Transverse colon (tissue), 4 donors: ENCODE measurements at places on chromosomes 4 and X.

DNA sequence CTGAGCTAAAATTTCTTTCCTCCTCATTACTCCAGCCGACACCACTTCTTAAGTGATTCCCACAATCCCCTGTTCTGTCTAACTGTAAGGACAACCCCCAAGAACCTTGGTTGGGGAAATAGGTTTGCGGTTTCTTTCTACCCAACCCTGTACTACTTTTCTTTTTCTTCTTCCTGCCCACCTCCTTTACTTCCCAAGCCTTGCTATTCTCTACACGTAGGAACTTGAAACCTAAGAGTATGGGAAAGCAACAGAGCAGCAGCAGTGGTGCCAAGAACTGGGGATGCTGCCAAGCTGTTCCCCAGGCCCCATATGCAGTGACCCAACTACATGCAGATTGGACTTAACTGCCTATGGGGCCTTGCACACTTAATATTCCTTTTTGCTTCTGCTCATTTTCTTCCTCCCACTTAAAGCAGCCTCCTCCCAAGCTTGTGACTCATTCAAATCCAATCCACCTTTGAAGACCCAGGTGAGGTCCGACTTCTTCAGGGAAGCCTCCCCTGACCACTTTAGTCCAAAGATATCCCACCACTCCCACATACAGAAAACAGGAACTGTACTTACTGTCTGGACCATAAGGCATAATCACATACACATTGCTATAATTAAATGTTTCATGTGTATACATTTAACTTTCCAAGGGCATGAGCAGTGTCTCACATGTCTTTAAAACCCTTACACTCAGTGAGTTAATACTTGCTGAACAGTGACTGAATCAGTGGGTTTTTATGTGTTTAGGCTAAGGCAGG, 1.7 kb downstream of the FAM120C start:
- DNase-seq = no peak

DNA sequence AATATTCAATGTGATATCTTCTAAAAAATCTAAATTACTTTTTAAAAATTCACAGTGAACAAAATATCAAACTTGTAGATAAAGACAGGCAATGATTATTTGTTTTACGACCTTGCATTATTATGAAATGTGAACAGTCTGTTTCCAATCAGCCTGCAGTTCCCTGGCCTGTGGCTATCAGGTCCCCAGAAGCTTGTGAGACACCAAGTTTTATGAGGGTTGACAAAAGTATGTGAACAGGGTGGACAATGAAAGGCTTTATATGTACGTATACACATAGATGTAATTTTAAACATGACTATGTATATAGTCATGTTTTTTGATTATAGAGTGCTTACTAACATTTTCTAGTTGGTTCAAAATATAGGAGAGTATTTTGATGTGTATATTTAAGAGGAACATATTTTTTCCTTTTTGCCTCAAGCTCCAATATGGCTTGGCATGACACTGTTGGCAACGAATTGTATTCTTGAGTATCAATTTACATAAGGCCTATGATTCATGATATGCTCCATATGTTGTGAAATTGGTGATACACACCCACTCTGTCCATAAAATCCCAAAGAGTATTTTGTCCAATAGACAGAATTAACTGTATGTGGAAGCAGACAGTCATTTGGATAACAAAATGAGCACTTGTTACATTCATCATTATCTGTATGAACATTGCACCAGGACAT, 55.7 kb downstream of the BTC start:
- DNase-seq = no peak

DNA sequence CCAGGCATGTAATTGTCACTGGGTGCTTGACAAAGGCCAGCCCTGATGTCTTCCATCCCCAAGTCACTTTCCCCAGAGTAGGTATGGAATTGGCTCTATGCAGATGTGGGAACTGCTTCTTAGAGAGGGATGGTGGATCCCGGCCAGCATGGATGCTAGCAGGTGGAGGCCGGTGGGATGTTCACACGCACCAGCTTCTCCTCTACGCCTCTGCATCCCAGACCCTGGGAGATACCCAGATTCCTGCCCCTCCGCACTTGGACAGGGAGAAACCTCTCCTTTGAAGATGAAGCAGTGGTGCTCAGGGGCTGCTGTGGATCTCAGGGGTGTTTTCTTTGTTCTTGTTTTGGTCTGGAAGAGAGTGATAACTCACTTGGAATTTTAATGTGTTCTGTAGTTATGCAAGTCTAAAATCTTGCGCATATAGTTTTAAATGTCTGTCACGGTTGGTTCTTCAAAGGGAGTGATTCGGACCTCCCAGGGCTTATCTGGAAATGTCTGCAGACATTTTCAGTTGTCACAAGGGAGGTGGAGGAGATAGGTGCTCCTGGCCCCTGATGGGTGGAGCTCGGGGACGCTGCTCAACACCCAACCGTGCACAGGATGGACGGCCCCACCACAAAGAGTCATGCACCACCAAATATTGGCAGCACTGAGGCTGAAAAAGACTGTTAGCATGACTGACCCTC, 308.0 kb downstream of the DHRSX start:
- no peak for DNase-seq

DNA sequence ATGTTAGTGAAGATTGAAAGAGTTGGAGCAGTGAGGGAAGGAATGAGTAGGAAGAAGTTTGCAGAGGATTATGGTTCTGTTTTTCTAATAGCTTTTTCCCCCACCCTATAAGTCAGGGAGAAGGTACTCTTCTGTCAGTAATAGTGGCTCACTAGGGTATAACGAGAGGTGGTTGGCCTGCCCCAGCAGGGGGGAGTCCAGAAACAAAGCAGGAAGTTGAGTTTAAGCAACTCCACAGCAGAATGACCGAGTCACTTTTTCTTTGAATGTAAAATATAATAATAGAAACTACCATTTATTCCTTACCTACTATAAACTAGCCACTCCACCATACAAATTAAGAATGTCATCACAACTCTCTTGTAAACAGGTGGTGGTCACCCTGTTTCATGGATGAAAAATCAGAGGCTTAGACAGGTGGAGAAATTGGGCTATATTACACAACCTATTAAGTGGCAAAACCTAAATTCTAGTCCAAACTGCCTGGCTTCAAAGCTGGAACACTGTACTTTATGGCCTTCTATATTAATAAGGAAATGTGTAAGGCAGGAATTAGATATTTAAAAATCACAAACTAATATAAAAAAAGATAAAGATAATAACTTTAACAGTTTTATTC, 21.9 kb downstream of the AP1AR start:
- DNase-seq = no peak

DNA sequence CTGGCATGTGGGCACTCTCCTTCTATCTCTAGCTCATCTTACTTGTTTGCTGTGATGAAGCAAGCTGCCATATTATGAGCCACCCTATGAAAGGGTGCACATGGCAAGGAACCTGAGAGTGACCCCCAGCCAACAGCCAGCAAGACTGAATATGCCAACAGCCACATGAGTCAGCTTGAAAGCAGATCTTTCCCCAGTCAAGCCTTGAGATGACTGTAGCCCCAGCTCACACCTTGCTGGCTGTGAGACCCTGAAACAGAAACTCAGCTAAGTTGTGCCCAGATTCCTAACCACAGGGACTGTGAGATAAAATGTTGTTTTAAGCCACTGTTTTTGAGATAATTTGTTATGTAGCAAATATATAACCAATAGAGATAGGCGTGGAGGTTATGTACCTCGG, 36.2 kb downstream of the KDM5C start:
- no peak for DNase-seq

GRCh38 chr4:139227729-139228404, 50.8 kb upstream of the ELF2 start:
- DNase-seq = no peak

GRCh38 chr4:123606946-123607542, 210.4 kb downstream of the SPRY1 start:
- DNase-seq = no peak

DNA sequence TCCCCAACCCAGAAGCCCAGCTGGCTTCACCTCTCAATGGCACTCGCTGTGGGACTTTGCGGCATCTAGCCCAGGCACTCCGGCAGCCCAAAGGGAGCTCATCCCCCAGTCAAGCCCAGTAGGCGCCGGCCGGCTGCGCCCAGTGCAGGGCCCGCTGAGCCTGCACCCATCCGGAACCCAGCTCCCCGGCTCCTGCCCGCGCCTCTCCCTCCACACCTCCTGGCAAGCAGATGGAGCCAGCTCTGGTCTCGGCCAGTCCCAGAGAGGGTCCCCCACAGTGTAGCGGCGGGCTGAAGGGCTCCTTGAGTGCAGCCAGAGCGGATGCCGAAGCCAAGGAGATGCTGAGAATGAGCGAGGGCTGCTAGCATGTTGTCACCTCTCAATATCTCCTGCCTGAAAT, 116.8 kb upstream of the UGT8 start:
- no peak for DNase-seq

GRCh38 chr4:174928174-174928573, 10.0 kb downstream of the ADAM29 start:
- peak; percentile 13 for DNase-seq

GRCh38 chrX:42714981-42715700, 62.8 kb downstream of the PPP1R2C start:
- DNase-seq = peak; percentile 73

DNA sequence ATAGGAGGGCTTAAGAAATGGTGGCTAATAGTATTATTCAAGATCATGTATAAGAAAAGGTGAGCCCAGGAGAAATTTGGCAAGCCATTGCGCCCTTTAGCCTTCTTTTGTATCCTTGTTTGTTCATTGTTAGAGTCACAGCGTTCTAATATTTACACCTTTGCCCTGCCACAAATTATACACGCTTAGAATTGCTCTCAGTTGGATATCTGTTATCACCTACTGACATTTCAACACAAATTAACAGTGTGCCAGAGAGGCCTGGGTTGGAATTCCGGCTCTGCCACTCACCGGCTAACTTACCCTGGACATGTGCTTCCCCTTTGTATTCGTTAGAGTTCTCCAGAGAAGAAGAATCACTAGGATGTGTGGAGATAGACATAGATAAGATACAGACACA, 148.7 kb upstream of the KIT start:
- DNase-seq = no peak

DNA sequence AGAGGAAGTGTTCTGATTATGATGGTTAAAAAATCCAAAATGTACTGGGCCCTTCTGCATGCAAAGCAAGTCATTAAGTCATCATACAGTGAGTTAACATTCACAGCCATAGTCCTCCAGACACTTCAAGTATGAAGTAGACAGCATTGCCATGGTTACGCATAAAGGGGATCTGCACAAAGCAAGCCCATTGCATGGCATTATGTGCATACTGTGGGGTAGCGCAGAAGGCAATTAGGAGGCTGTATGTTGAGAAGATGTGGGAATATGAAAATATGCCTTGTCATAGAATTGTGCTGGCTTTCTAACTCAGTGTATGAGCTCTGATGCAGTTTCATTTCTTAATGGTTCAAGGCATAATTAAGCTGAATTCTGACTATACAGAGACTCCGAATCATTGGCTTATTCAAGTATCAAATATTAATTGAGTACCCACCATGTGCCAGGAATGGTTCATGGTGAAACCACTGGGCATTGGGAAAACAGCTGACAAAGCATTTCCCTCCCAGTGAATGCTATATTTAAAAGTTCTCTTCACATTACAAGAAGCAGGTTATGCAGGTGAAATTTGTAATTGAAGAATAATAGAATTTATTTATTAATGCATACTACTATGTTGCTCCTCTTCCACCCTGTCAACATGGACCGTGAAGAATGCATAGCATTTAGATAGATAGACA, 588.9 kb downstream of the ZNF674 start:
- no peak for DNase-seq

GRCh38 chr4:35038845-35039244, 1205.5 kb downstream of the ARAP2 start:
- DNase-seq = no peak

DNA sequence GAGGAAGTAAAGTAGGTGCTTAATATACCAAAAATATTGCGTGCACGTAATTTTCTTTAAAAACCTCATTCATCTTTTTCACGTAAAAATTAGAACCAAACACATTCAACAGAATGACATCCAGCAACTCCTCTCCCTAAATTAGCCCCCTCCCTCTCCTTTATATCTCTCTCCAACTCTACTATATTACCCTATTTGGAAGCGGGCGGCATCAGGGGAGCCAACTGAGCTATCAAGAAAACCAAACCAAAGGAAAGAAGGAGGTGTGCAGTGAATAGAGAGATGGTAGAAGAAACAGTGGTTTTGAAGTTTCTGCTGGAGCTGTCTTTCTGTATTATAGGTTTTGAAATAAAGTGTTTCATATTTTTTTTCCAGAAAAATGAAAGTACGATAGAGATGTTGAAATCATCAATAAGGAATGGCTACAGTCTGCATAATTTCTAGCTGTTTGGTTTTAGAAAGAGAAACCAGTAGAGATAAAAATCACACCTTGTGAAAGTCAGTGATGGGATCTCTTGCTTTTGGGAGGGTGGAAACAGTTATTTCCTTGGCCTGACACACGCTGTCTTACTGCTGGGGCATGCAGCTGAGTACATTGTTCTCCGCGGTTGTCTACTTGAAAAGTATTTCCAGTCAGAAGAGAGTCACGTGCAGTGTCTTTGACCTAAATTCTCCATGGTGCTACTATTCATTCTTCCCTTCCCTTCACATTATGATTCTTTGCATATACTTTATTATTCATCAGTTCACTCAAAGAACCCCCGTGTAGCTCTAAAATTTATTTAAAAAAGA, 94.1 kb upstream of the WDR17 start:
- DNase-seq = no peak

GRCh38 chr4:70239131-70239883, 3.1 kb upstream of the CSN3 start:
- DNase-seq = no peak

- peak; percentile 2 for DNase-seq
Observed at GRCh38 chr4:2085496-2085901, 26.4 kb downstream of the NAT8L start.

GRCh38 chr4:30385650-30386049, 334.5 kb upstream of the PCDH7 start:
- DNase-seq = no peak

GRCh38 chr4:100288811-100289529, 98.7 kb upstream of the DDIT4L start:
- DNase-seq = no peak

- no peak for DNase-seq
Observed at GRCh38 chr4:128159967-128160366, 98.9 kb downstream of the LARP1B start.

DNA sequence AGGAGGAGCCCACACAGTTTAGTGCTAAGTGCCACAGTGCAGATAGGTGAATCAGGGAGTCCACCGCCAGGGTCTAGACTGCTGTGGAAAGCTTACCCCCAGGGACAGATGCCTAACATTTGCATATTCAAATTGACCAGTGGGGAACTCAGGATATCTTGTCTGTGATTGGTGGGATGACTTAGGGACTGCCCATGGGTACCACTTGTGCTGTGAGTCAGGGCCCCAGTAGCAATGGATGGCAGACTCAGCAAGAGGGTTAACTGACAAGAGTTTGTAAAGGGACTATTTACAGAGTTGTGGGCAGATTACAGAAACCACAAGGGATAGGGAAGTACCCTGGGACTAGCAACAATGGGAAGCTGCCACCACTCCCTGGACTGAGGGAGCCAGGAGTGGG, 282.1 kb downstream of the BCOR start:
- no peak for DNase-seq
